ENCODE measurements at places on chromosomes 3 and 15. TPM values are rescaled to one million over a fixed set of nuclear protein-coding genes. Genes with fewer than 3 reads are reported as not detected.

Gene PLA2G4E
- not detected for total RNA-seq

Gene GP9
- not detected for total RNA-seq

Gene HRG
- not detected for total RNA-seq

Gene ISG20
- 110 TPM for total RNA-seq

Gene DAZL
- not detected for total RNA-seq

Gene TMEM42
- 7.7 TPM for total RNA-seq

Gene CSTA
- total RNA-seq: not detected

DNA sequence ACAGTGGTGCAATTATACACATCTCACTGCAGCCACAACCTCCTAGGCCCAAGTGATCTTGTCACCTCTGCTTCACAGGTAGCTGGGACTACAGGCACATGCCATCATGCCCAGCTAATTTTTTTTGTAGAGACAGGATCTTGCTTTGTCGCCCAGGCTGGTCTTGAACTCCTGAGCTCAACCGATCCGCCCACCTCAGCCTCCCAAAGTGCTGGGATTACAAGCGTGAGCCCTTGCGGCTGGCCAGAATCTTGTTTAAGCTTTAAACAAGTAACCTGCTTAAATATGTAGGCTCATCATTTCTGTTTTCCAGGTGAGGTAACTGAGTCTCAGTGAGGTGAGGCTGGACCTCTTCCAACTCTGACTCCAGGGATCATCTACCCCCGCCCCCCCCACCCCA is 7.7 kb upstream of the PSTPIP1 start:
- H3K27me3 ChIP-seq: no peaks in the 10 kb centered on the region
- peak overlapping the region; percentile 99 for H3K27ac ChIP-seq
- H3K36me3 ChIP-seq: no peaks in the 10 kb centered on the region
- H3K4me3 ChIP-seq: no peak overlapping the region

DNA sequence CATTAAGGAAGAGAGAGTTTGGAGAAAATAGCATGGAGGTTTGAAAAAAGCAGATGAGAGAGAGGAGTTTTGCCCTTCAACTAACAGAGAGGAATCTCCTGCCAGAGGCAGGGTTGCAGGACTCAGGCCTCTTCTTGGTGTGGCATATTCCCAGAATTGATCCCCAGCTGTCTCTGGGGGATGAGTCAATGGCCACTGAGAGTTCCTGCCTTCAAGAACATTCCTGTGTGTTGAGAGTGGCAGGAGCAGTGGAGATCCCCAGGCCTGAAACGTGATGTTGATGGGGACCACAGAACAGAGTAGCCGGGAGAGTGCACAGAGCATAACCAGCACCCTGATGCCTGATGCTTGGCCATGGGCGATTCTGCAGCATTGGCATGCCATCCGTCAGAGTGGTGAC is 348.4 kb upstream of the THBS1 start:
- no peaks in the 10 kb centered on the region for H3K36me3 ChIP-seq
- no peaks in the 10 kb centered on the region for H3K4me1 ChIP-seq
- H3K4me3 ChIP-seq: no peak overlapping the region
- H3K27ac ChIP-seq: no peak overlapping the region
- DNase-seq: no peak
- H3K27me3 ChIP-seq: peaks cover 4% of the 10 kb centered on the region

DNA sequence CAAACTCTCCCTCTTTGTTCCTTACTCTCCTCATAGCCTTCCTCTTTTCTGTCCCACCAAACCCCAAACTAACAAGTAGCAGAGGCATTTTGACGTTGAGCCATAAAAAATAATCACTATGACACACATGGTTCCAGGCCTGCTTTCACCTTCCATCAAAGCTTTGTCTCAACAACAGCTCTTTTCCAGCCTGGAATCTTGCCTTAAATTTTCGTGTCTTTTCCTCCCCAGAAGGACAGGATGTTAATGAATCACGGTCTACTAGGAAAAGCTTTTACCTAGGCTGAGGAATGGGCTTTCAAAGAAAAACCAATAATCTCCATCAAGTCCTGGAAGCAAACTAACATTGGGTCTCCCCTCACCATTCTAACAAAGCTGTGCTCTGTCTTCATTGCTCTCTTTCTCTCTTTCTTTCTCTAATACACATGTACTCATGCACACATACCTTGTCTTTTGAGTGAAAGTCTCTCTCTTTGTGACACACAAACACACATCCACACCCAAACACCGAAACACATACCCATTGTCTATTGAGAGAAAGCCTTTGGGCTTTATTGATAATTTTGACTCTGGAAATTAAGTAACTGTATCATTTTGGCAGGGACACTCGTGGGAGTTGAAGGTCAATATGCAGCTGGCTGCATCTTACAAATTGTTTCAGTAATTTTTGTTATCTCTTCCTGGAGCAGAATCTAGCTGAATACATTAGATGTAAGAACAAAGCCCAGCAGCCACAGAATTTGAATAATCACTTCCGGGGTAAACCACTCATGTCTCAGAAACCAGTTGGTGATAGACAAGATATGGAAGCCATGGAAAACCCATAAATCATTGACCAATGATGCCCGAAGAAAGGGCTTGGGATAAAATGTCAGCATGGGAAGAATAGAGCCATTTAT is 107.4 kb upstream of the SLC4A7 start:
- H3K36me3 ChIP-seq: peaks cover 2% of the 10 kb centered on the region
- H3K4me3 ChIP-seq: no peak overlapping the region
- no peaks in the 10 kb centered on the region for H3K27me3 ChIP-seq
- peaks cover 23% of the 10 kb centered on the region for H3K4me1 ChIP-seq
- peak; percentile 2 for DNase-seq

DNA sequence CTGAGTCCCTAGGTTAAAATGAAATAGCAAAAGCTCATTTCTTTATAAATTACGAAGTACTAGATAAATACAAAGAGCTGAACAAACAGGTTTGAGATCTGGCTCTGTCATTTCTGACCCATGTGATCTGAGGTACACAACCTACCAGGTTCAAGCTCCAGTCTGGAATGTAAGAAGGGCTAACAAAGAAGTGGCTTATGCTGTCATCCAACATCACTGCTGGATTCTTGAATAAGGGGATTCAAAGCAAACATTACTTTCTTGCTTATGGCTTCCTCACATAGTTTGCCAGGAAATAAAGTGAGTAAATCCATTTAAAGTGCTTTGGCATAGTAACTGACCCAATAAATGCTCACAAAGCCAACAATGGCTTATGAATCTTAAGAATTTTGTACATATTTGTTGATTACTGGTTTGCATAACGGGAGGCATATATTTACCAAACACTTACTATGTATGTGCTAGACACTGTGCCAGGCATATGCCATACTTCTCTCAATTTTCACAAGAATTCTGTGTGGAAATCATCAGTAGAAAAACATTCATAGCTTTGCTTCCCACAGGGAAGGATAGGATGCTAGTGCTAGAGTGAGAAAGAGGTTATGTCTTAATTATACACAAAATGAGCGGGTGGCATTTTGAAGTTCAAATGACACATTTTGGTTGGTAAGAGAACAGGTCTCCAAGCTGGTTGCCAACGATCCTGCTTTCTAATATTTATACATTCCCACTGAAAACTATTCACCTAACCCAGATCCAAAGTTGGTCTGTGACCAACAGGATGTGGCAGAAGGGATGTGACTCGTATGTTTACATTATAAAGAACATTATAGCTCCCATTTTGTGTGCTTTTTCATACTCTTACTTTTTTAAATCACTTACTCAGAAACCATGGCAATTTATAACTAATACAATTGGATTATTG is 38.7 kb upstream of the CSPG5 start:
- no peak overlapping the region for H3K4me3 ChIP-seq
- DNase-seq: no peak
- no peaks in the 10 kb centered on the region for H3K27me3 ChIP-seq
- no peak overlapping the region for H3K27ac ChIP-seq
- H3K36me3 ChIP-seq: peaks cover 17% of the 10 kb centered on the region

DNA sequence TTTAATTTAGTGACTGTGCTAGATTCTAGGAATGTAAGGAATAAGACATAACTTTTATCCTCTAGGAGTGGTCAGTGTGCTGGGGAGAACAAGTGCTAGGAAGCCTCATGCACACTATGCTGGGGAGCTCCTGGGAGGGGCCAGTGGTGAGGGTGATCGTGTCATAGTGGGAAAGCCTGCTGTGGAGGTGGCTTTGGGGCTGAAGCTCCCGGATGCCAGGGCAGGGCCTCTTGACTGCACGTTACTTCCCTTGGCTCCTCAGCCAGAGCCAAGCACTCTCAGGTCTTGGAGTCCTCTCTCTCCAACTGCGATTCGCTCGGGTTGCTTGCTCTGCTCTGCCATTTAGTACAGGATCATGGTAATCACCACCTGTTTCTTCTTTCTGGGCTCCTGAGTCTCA is 33.6 kb downstream of the SQOR start:
- H3K27ac ChIP-seq: no peak overlapping the region
- peaks cover 13% of the 10 kb centered on the region for H3K36me3 ChIP-seq
- H3K4me1 ChIP-seq: peaks cover 7% of the 10 kb centered on the region
- DNase-seq: no peak

GRCh38 chr15:56733136-56734012 is at the start of gene ZNF280D:
TSS of gene ZNF280D (minus strand) at chr15:56733509. CDS start at chr15:56707109, 26,400 bp downstream.
- H3K27me3 ChIP-seq: no peaks in the 10 kb centered on the region
- peak; percentile 83 for DNase-seq
- H3K4me3 ChIP-seq: peak within 1 kb of the TSS; percentile 97
- H3K27ac ChIP-seq: peak within 1 kb of the TSS; percentile 98

DNA sequence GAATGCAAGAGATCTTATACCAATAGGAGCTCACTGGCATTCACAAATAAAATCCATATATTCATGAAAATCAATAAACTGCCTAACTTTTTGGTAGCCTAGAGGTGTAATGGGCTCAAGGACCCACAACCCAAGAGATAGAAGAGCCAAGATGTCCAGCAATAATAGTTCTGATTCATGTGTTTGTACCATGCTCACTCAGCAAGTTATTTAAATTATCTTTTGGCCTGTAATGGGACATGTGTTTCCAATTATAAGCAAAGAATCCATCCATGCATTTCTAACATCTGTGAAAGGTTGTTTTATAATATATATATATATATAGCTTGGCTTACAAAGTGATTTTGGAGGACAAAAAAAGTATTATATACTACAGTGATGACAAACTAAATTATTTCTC is 29.7 kb upstream of the SHC4 start:
- H3K4me3 ChIP-seq: no peak overlapping the region
- DNase-seq: no peak
- H3K27me3 ChIP-seq: no peaks in the 10 kb centered on the region
- no peak overlapping the region for H3K27ac ChIP-seq
- peaks cover 18% of the 10 kb centered on the region for H3K36me3 ChIP-seq

- H3K4me3 ChIP-seq: no peak overlapping the region
- H3K4me1 ChIP-seq: no peaks in the 10 kb centered on the region
- no peaks in the 10 kb centered on the region for H3K36me3 ChIP-seq
- no peaks in the 10 kb centered on the region for H3K27me3 ChIP-seq
- H3K27ac ChIP-seq: no peak overlapping the region
- no peak for DNase-seq
Measured at GRCh38 chr3:10929978-10930665, 62.4 kb upstream of the SLC6A1 start.

- peaks cover 7% of the 10 kb centered on the region for H3K36me3 ChIP-seq
- no peak overlapping the region for H3K4me3 ChIP-seq
- no peaks in the 10 kb centered on the region for H3K27me3 ChIP-seq
- no peak for DNase-seq
- no peak overlapping the region for H3K27ac ChIP-seq
Measured at GRCh38 chr3:61180206-61180605, 71.0 kb downstream of the FHIT start.

- no peaks in the 10 kb centered on the region for H3K4me1 ChIP-seq
- H3K27ac ChIP-seq: no peak overlapping the region
- no peak overlapping the region for H3K4me3 ChIP-seq
- H3K36me3 ChIP-seq: peaks cover 19% of the 10 kb centered on the region
- DNase-seq: no peak
Measured at GRCh38 chr15:51904421-51904820, 67.2 kb downstream of the LEO1 start.

DNA sequence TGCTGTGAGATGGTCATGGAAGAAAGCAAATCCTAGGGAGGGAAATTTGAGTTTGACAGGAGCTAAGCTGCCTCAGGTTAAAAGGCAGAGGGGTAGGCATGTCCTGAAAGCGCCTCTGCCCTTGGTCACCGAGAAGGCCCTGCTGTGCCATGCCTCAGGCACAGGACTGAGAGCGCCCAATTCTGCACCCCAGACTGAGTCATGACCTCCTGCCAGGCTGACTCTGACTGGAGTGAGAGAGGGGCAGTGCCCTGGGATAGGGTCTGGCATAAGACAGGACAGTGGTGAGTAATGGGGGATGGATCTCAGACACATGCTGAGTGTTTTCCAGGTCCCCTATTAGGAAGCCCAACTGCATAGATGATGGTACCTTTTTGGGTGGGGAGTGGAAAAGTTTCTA is 44.4 kb downstream of the EPHB1 start:
- no peak overlapping the region for H3K27ac ChIP-seq
- H3K36me3 ChIP-seq: no peaks in the 10 kb centered on the region
- DNase-seq: no peak
- no peaks in the 10 kb centered on the region for H3K27me3 ChIP-seq
- H3K4me3 ChIP-seq: no peak overlapping the region
- no peaks in the 10 kb centered on the region for H3K4me1 ChIP-seq

GRCh38 chr3:45677033-45677446 is 12.2 kb upstream of the SACM1L start:
- H3K27ac ChIP-seq: peak overlapping the region; percentile 96
- peak; percentile 61 for DNase-seq
- H3K4me3 ChIP-seq: peak overlapping the region; percentile 75
- no peaks in the 10 kb centered on the region for H3K27me3 ChIP-seq

- peaks cover 5% of the 10 kb centered on the region for H3K4me1 ChIP-seq
- peaks cover 54% of the 10 kb centered on the region for H3K27me3 ChIP-seq
- no peak overlapping the region for H3K4me3 ChIP-seq
- no peak overlapping the region for H3K27ac ChIP-seq
- DNase-seq: peak; percentile 74
Measured at GRCh38 chr15:29139540-29140459, 129.8 kb downstream of the NSMCE3 start.

- peaks cover 3% of the 10 kb centered on the region for H3K27me3 ChIP-seq
- no peak overlapping the region for H3K4me3 ChIP-seq
- no peaks in the 10 kb centered on the region for H3K36me3 ChIP-seq
- no peak for DNase-seq
Measured at GRCh38 chr3:58799271-58799670, 132.7 kb upstream of the FAM3D start.

DNA sequence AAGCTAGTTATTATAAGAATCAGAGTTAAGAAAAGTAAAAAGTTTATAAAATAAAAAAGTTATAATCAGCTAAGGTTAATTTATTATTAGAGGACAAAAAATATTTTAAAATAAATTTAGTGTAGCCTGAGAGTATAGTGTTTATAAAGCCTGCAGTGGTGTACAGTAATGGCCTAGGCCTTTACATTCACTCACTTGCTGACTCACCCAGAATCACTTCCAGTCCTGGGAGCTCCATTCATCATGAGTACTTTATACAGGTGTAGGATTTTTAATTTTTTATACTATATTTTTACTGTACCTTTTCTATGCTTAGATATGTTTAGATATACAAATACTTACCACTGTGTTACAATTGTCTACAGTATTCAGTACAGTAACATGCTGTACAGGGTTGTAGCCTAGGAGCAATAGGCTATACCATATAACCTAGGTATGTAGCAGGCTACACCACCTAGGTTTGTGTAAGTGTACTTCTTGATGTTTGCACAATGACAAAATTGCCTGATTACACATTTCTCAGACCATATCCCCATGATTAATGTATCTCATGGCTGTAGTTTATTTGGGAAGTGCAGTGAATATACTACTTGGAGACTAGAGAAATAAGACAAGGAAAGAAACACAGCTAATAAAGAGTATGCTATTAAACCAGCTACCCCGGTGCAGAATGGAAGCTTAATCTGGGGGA is 101.9 kb upstream of the GALNT15 start:
- H3K27ac ChIP-seq: no peak overlapping the region
- peaks cover 6% of the 10 kb centered on the region for H3K27me3 ChIP-seq
- no peak overlapping the region for H3K4me3 ChIP-seq
- no peaks in the 10 kb centered on the region for H3K36me3 ChIP-seq
- no peaks in the 10 kb centered on the region for H3K4me1 ChIP-seq
- no peak for DNase-seq
